ENCODE measurements at places on chromosomes 5 and 9.

- DNase-seq, result no peak
Observed at GRCh38 chr5:55286411-55286933, 21.0 kb downstream of the DHX29 start.

- DNase-seq, result no peak
Observed at GRCh38 chr5:164649266-164649665, 1143.8 kb downstream of the MAT2B start.

- no peak for DNase-seq
Observed at GRCh38 chr9:100281676-100282387, 70.9 kb downstream of the TEX10 start.

- DNase-seq, result no peak
Observed at GRCh38 chr9:114720086-114720676, 38.2 kb upstream of the TEX48 start.

Data from stimulated activated CD4-positive, alpha-beta T cell treated with anti-CD3 and anti-CD28 coated beads, Interleukin-2, amount 100 ng/mL, for 4 hours (primary cell).